ENCODE measurements at places on chromosomes 11 and 22.

- no peak for DNase-seq
Observed at GRCh38 chr11:95762534-95762933, 27.0 kb downstream of the FAM76B start.

DNA sequence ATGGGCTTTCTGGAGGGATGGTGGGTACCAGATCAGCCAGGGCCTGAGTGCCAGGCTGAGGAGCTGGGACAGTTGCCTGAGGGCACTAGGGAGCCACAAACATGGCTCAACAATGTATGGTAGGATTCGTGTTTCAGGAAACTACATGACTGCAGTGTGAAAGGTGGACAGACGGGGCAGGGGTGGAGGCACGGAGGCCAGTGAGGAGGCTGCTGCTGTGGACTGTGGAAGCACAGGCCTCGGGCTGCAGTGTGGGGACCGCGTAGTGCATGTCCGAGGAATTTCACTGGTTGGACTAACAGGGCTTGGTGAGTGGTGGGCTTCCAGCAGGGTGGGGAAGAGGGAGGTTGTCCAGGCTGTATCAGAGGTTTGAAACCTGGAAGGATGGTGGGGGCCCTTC is 7.8 kb downstream of the P2RY2 start:
- DNase-seq: peak; percentile 5

DNA sequence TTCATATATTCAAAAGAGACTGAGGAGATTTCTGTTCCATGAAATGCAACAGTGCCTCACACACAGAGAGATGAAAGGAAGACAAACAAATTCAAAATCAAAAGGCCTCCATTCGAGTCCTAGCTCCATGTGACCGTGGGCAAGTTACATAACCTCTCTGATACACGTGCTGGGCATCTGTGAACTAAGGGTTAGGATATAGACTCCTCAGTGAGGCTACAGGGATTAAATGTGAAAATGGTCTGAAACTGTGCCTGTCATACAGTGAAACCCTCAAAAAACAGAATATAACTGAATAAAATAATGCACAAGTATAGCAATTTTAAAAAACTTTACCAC is 111.8 kb upstream of the MTMR2 start:
- DNase-seq: no peak

DNA sequence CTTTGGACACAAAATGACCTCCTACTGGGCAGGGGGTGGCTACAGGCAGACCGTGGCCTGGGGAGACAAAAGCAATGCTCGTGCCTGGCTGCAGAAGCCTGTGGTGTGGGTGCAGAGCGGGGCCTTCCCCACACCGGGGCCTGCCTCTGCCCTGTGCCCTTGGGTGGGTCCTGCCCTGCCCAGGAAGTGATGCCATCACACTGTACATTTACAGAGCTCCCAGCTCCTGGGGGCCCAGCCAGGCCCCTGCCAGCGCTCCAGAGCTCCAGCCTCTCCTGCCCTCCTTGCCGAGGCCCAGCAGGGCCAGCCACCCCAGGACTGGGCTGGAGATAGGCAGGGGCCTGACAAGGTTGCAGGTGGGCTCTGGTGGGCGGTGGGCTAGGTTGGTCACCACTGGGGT is 40.1 kb downstream of the MUC5B start:
- DNase-seq: no peak

DNA sequence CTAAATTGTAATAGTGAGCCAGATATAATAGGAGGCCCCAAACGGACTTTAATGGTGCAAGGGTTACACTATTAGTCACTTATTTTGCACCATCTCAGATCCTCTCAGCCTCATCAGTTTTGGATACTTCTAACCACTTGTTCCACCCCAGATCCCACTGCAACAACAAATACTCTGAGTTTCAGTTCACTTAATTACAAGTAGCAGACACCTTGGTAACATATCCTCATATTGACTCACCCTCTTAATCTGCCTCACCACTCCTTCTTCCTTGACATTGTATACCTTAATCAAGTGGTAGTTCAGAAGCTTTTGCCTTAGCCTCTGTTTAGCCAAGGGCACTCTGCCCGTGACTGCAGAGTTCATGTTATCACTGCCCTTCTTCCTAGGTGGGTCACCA is 256.1 kb upstream of the UBASH3B start:
- DNase-seq: no peak

DNA sequence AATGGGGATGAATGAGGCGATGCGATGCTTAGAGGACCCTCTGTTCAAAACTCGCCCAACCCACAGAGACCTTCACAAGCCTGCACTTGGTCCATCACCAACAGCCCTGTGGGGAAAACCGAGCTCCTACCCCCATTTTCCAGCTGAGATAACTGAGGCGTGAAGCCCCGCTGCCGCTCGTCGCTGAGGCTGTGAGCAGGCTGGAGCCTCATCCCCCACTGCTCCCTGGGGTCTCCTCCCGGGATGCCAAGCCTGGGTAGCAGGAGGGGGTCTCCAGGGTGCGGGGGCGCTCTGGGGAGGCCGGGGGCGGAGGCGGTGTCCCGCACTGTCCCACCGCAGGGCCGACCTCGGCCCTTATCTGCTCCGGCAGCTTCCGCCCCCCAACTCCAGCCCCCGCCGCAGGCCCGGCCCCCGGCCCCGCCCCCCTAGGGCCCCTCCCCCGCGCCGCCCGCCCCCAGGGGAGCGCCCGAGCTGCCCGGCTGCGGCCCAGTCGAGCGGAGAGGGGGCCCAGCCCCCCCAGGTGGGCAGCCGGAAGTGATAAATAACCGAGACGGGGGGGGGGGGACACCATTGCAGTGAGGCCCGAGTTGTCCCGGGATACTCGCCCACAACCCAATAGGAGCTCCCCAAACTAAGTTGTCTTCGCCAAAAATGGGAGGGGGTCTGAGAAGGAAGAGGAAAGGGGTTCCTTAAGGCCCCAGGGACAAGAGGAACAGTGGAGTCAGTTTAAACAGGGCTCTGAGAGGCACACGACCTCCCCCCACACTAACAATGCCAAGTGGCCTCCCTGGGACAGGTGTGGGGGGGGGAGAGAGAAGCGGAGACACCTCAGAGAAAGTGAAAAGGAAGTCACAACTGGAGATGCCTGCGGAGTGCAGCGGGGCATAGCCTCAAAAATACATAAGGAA is 8.3 kb upstream of the SLC39A13 start:
- DNase-seq: peak; percentile 85

DNA sequence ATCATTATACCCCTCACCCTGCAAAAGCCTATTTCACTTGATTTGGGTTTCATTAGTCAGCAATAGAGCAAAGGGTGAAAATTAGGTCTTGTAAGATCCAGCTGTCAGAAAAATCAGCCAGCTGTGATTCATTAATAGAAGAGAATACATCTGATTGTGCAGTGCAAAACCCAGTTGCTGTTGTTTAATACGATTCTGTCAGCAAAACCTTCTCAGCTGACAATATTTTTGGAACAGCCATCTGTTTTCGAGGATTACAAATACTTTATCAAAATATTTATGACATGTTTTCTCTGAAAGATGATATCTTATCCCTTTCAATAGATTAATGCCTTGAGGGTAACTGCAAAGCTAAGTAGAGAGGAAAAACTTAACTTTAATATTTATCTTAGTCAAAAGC is 1354.0 kb upstream of the RAG2 start:
- no peak for DNase-seq

DNA sequence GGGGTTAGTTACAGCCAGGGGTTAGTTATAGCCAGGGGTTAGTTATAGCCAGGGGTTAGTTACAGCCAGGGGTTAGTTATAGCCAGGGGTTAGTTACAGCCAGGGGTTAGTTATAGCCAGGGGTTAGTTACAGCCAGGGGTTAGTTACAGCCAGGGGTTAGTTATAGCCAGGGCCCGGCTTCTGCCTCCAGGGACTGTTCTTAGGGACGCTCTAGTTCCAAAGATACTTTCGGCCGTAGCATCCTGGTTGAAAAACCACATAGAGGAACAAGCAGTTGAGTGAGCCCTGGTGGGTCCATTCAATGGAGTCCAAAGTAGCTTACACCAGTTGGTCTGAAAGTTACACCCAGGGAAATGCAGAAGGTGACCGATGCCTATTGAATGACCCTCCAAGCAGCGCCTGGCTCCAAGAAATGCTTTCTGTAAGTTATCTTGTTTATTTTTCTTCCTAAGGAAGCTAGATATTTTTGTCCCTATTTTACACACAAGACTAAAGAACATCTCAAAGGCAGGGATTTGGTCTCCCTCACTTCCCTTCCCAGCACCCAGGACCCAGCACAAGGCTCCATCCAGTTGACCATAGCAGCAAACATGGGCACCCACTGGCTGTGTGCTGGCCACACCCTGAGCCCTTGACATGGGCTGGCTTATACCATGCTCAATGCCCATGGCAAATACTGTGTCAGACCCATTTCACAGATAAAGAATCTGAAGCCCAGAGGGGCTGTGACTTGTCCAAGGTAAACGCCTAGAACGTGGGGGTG is 49.7 kb upstream of the SHISAL1 start:
- no peak for DNase-seq

DNA sequence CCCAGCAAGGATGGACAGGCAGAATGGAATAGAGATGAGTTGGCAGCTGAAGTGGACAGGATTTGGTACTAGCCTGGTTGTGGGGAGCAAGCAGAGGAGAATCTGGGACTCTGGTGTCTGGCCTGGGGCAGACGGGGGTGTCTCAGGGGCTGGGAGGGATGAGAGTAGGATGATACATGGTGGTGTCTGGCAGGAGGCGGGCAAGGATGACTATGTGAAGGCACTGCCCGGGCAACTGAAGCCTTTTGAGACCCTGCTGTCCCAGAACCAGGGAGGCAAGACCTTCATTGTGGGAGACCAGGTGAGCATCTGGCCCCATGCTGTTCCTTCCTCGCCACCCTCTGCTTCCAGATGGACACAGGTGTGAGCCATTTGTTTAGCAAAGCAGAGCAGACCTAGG is 2.3 kb downstream of the GSTP1 start:
- no peak for DNase-seq

GRCh38 chr22:38035530-38035885 is 21.7 kb upstream of the PICK1 start:
- no peak for DNase-seq

- no peak for DNase-seq
Observed at GRCh38 chr11:58058276-58059006, 27.7 kb downstream of the OR6Q1 start.

GRCh38 chr11:110061296-110061695 is 31.9 kb upstream of the ZC3H12C start:
- no peak for DNase-seq

DNA sequence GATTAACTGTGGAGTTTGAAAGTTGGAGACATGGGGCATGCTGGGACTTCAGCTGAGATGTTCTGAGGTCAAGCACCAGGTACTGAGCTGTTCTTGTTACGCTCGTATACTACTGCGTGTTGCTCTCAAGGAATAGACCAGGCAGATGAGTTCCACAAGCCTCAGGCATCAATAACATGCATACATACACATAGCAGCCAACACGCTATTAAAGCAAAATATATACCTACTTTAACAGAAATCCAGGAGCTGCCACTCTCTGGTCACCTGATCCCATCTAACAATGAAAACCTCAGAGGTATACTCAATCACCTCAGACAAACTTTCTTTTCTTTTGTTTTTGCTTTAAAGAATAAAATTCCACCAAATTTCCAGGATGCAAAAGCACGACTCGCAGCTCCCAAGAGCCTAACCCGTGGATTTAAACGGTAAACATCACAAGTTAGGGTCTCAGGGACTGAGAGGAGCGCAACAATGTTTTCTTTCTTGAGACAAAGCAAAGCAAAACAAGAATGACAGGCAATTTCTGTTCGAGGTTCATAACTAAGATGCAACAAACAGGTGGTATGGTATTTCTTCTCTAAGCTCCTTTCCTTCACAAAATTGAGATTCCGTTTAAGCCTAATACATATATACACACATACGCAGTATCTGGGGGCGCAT is 16.5 kb downstream of the BLID start:
- no peak for DNase-seq

DNA sequence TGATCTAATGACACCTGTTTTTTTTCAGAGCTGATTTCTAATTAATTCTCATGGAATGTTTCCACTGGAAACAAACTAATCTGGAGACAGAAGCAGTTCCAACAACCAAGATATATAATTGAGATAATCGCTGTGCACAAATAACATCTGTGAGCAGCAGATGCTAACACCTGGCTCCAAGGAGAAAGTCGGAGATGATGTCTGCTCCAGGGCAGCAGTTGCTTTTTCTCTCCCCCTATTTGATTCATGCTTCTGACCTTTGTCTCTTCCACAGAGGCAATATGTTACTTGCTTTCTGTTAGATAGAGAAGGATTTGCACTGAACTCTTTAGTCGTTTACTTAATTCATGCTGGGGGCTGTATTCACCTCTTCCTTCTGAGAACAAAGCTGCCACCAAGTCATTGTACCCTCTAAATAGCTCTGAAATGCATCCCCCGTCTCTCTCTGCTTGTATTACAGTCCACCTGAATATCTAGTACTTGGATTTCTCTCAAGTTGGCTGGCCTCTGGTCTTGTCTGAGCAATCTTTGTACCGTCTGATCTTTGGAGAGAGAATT is 187.4 kb downstream of the MYO18B start:
- DNase-seq: no peak

Measured in left lung (tissue), 14 donors.